Stimulated activated CD4-positive, alpha-beta T cell treated with anti-CD3 and anti-CD28 coated beads, Interleukin-2, amount 100 ng/mL, for 4 hours (primary cell): ENCODE measurements at places on chromosomes 2 and 18.

GRCh38 chr2:234699456-234699855, 202.6 kb upstream of the ARL4C start:
- no peak for DNase-seq

DNA sequence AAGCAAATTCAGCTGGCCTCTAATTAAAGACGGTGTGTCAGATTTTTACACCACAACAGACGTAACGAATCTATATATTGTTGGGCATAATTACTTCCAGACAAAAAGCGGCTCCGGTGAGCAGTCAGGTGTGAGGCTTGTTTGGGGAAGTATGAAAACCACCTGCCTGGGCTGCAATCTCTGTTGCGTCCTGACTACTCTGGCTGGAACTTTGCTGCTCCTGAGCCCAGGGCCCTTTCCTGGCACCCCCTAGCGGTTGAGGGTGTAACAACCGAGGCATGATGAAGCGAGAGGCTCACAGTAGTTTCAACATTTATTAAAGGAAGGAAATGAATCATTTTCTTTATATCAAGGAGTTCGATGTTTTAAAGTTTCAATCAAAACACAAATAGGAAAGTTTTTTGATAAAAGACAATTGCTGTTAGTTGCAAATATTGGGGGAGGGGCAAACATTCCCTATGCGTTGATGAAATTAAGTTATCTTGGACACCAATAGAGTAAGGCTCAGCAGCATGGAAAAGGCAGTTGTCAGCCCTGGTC, 10.6 kb upstream of the ITGB6 start:
- DNase-seq: peak; percentile 49

DNA sequence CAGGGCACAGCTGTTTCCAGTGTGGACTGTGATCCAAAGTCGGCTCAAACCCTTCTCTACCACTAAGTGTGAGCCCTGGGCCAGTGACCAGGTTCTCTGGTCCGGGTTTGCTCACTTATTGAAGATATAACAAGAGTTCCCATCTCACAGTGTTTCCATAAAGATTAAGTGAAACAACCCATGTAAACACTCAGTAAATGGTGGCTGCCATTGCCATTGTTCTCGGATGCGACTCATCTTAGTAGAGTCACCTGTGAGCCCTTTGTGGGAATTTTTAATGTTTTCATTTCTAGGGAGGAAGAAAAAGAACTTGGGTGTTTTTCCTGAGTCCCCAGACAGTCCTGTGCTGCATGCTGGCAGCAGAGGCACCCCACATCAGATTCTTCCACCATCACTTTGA, 53.4 kb downstream of the TPGS2 start:
- DNase-seq: no peak

DNA sequence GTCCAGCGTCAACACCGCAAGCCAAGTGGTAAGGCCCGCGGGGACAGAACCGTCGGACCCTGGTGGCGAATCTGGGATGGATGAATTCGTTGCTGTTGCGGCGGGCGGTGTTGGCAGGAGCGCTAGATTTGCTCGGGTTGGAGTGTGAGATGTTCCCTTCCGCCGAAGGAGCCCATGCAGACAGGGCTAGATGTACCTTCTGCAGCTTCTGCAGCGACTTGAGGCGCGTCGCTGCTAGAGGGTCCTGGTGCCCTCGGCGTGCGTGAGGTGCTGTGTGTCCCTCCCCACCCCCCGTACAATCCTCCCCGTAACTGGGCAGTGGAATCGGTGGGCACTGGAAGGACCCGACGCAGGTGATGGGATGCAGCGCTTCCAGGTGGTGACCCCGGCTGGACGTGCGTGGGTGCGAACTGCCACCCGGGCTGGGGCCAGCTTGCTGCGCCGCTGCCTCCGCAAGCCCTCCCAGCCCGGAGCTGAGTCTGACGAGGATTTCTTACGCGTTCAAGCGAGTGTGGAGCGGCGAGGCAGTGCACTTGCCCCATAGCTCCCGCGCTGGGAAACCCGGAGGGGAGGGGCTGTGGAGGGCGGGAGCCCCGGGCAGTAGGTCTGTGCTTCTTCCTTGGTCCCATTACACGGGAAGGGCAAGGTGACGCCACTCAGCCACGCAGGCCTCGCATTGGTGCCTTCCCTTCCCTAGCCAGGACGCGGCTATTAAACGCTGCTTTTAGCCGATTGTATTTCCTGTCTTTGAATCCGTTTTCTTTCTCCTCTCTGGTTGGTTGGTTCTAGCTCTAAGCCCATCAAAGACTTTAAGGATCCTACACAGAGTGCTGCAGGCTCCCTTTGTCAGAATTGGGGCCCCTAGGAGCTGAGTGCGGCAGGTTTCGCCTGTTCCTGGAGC, 34.2 kb downstream of the CHRNA1 start:
- no peak for DNase-seq

GRCh38 chr18:9827793-9828505, 57.8 kb upstream of the TXNDC2 start:
- no peak for DNase-seq

DNA sequence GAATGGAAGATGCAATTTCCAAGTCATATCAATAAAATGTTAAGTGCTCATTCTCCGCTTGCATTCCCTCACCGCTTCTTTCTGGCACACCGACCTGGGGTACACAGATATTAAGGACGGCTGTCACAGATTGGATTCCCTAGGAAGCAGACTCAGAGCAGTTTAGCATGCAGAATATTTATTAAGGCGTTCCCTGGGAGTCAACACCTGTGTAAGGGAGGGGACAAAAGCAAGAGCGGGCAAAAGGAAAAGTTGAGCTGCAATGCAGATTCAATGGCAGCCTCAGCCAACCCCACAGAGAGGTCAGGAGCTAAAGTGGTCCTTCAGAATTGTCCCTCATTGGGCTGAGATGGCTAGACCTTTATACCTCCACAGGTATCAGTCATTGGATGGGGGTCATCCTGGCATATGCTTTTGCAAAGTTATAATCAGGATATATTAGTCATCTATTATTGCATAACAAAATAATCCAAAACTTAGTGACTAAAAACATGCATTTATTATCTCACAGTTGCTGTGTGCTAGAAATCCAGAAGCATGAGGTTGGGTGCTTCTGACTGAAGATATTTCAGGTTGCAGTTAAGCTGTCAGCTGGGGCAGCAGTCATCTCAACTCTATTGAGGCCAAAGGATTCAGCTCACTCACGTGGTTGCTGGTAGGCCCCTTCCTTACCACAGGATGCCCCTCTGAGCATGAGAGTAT, 27.0 kb upstream of the INO80D start:
- DNase-seq: no peak

DNA sequence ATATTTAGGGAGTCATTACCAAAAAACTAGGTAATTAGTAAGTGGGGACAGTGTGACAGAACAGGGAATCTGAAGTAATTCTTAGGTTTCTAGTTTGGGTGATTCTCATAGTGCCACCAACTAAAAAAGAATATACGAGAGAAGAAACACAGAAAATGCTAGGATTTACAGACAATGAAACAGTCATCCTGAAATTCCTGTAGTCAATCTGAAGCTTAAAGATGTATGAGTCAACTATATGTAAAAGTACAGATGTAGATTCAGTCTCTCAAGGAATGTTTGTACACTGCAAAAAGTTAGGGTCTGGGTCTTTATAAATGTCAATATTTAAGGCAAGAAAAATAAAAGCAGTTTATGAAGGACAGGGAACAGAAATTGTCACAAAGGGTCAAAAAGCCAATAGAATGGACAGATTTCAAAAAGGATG, 107.0 kb downstream of the STRN start:
- DNase-seq: no peak

DNA sequence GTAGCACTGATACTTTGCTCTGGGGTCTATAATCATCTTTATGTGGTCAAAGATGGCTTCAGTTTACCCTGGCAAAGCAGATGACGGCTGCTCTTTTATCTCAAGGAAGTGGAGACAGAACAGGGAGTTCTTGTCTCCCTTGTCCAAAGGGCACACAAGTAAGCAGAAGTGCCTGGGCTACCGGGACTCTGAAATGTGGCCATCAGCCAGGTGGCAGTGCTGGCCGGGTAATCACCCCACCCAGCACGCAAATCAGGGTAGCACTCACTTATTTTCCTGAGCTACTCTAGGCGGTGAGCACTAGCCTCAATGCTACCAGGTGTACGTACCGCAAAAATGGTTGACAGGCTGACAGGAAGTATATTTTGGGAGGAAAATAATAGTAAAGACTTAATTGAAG, 119.7 kb upstream of the ETAA1 start:
- no peak for DNase-seq

- no peak for DNase-seq
These were observed 371.7 kb upstream of the RND3 start for GRCh38 chr2:150859162-150859561.

DNA sequence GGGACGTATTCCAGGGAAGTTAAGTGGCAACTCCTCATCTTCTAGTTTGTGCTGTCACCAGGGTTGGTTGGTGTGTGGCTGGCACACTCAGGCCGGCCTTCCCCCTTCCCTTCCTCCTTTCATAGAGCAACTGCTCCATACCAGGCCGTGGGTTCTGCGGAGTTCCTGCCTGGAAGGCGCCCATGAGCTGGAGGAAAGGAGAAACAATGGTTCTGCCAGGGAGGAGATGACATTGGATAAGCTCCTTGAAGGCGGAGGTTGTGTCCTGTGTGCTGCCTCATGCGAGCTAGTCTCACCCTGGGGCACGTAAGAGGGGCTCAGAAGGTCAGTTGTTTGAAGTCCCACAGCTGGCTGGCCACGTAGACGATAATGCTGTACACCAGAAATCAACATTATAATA, 19.2 kb downstream of the ASAP2 start:
- no peak for DNase-seq

DNA sequence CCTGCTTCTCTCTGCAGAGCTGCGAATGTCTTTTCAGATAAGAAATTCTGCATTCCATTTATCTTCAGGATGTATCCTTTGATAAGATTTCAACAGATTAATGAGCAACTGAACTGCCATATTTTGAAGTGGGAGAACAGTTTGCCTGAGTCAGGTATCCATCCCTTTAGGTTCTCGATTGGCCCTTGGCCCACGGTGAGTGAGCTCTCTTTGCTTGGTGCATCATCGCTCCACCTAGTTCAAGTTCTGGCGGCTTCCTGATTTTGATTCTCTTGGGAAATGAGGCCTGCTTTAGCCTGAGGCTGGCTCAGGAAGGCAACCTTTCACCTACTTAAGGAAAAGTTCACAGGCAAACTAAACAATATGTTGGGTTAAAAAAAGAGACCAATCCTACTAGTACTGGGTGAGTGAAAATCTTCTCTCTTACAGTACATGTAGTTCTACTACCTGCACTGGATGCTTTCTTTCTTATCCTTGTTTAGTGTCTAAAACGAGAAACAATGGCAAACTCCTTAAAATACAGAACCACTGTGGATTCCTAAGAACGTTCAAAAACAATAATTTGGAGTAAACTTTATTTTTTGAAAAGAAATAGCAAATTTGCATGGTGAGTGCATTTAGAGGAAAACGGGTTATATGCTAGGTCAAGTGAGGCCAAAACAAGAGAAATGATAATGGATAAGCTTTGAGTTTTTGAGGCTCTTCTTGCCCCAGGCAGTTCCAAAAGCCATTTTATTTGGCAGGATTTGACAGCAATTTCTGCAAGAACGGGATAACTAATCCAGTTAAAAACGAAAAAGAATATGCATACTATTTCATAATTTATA, 837 bp upstream of the ACSL3 start:
- DNase-seq: no peak

GRCh38 chr2:176137906-176138305, 8.4 kb downstream of the HOXD8 start:
- no peak for DNase-seq

DNA sequence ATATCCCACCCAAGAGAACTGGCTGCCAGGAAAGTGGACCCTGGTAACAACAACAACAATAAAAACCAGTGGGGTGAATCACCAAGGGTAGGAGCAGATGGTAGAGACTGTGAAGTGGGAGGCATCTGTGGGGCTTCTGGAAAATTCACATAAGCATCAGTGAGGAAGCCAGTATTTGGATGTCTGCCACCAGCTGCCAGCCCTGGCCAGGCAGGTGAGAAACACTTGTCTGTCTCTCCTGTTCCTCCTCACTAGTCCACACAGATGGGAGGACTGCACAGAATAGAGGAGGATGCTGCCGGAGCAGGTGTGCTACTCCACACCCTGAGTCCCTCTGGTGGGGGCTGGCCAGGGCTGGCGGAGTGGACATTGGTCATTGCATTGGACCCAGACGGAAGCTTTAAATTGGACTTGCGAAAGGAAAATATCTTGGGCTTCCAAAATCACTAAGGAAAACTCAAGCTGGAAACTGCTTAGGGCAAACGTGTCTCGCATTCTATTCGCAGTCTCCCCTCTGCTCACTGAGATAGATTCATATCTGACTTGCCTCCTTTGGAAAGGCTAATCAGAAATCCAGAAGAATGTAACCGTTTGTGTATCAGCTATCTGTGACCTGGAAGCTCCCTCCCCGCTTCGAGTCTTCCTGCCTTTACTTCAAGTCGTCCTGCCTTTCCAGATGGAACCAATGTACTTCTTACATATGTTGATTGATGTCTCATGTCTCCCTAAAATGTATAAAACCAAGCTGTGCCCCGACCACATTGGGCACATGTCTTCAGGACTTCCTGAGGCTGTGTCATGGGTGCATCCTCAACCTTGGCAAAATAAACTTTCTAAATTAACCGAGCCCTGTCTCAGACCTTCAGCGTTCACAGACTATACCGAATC, 69.1 kb downstream of the NAB1 start:
- DNase-seq: peak; percentile 42

DNA sequence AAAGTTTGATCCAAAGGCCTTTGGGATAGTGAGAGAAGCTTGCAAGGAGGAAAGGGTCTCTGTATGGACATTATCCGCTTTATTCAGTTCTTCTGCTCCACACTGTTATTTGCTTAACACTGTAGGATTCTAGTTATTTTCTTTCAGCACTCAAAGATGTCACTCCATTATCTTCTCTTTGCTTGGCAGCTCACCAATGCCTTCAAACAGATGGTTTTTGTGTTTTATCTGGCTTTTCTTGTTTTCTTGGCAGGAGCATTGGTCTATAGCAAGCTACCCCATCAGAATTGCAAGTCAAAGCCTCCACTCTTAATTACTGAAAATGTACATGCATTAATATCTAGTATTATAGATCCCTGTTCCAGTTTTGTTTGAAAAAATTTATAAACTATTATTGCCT, 138.8 kb downstream of the EVA1A start:
- DNase-seq: no peak

DNA sequence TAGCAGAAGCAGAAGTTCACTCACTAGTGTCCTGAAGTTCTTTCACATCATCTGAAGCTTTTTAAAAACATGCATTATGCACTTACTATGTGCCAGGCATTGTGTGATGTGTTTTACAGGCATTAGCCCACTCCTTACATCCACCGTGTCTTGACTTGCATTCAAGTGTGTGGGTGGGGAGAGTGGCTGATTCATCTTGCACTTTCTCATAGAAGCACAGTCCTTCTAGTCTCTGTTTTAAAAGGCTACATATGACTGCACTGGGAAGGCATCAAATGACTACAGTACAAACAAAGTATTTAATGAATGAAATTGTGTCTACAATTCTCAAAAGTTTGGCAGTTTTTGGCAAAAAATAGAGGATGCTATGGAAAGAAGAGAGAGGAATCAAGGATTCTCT, 21.6 kb upstream of the DSC3 start:
- no peak for DNase-seq

- no peak for DNase-seq
These were observed 155.8 kb upstream of the TANK start for GRCh38 chr2:161004379-161004778.

- no peak for DNase-seq
These were observed 114.2 kb downstream of the FHOD3 start for GRCh38 chr18:36411745-36412168.

GRCh38 chr18:641224-641623, 16.2 kb upstream of the TYMS start:
- DNase-seq: no peak
